ENCODE measurements at places on chromosomes 16 and 17.

DNA sequence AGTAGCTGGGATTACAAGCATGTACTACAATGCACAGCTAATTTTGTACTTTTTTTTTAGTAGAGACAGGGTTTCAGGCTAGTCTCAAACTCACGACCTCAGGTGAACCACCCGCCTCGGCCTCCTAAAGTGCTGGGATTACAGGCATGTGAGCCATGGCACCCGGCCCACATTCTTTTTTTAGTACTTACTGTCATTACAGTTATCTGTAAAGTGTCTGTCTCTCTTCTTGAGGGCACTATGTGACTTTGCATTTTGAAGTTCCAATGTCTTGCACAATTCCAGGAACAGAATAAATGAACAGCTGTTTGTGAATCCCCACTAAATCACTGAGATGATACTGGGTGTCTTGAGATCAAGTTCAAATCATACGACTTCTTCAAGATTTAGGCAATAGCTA, 1540.3 kb downstream of the CDH11 start:
- DNase-seq: no peak

GRCh38 chr17:45783593-45784292, 377 bp upstream of the CRHR1 start:
- DNase-seq: no peak

- DNase-seq: no peak
These were observed 13.4 kb upstream of the CRHR1 start for GRCh38 chr17:45770632-45771270.

DNA sequence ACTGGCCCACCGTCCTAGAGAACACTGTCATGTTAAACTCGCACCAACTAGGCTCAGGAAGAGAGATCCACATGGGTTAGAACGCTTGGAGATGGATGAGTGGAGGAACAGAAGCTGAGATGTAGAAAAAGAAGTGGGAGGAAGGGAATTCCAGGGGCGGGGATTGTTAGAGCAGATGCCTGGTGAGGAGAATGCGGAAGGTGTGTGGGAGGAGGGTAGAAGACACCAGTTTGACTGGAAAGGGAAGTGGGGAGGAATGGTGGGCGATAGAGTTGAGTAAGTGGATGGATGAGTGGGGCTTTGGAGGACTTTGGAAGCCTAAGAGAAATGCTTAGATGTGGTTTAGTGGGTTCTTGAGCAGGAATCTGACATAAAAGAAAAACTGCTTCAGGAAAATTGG, 37.4 kb downstream of the DHX38 start:
- no peak for DNase-seq

- DNase-seq: no peak
These were observed 243.9 kb upstream of the RBFOX1 start for GRCh38 chr16:7088711-7089110.

- no peak for DNase-seq
These were observed 16.7 kb downstream of the RFFL start for GRCh38 chr17:35046740-35047283.

DNA sequence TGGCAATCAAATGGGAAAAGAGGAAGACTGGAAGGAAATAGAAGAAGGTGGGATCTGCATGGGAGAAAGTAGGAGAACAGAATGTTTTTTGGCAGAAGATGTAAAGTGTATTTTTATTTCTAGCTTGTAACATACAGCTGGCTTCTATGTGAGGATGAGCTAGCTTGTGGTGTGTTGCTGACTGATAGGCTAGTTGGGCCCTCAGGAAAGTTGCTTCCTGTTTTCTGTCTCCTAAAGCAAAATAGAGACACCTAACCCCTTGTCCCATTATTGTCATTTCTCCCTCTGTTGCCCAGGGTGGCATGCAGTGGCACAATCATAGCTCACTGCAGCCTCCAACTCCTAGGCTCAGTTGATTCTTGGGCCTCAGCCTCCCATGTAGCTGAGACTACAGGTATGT, 15.9 kb downstream of the TNRC6A start:
- no peak for DNase-seq

GRCh38 chr17:73363442-73364154, 51.8 kb upstream of the CDC42EP4 start:
- no peak for DNase-seq

DNA sequence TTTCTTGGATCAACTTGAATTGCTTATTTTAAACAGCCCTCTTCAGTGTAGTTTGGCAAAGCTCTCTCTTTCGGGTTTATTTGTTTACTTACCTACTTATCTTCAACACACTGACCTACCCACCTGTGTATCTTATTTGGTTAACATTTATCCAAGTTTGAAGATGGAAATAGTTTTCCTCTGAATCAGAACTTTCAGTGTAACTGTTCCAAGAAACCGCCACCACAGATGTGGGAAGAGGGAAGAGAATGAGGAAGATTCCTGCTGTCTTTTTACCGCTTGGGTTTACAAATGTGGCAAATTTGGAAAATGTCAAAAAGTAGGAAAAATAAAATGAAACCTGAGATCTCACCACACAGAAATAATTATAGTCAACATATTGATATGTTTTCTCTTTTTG, 115.8 kb downstream of the MSI2 start:
- no peak for DNase-seq

- no peak for DNase-seq
These were observed 9.0 kb downstream of the MAP2K6 start for GRCh38 chr17:69423450-69423849.

- peak; percentile 9 for DNase-seq
These were observed 107.6 kb downstream of the SPECC1 start for GRCh38 chr17:20116683-20117309.

- no peak for DNase-seq
These were observed 14.9 kb upstream of the TBX21 start for GRCh38 chr17:47717979-47718621.

- no peak for DNase-seq
These were observed 7.5 kb downstream of the TIMP2 start for GRCh38 chr17:78917451-78918275.

DNA sequence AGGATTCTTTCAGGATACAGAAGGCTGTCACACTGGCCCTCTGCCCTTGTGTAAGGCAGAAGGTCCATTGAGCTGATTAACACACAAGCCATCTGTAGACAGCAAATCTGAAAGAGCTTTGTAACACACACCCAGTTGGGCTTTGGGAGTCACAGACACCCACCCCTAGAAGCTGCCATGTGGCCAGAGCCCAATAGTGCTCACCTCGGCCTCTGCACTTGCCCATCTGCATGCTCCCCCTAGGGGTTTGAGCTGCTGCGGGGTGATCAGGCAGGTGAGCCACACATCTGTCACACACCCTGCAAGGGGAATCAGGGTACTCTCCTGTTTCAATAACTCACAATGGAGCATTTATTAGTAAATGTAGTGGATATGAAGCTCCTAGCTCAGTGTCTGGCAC, 138.3 kb downstream of the CHD9NB start:
- no peak for DNase-seq

- no peak for DNase-seq
These were observed 10.3 kb downstream of the UBE2O start for GRCh38 chr17:76442341-76443338.

GRCh38 chr17:63571632-63572310, 21.5 kb downstream of the DCAF7 start:
- DNase-seq: no peak

- no peak for DNase-seq
These were observed 66.8 kb downstream of the RTN4RL1 start for GRCh38 chr17:1958134-1958881.

DNA sequence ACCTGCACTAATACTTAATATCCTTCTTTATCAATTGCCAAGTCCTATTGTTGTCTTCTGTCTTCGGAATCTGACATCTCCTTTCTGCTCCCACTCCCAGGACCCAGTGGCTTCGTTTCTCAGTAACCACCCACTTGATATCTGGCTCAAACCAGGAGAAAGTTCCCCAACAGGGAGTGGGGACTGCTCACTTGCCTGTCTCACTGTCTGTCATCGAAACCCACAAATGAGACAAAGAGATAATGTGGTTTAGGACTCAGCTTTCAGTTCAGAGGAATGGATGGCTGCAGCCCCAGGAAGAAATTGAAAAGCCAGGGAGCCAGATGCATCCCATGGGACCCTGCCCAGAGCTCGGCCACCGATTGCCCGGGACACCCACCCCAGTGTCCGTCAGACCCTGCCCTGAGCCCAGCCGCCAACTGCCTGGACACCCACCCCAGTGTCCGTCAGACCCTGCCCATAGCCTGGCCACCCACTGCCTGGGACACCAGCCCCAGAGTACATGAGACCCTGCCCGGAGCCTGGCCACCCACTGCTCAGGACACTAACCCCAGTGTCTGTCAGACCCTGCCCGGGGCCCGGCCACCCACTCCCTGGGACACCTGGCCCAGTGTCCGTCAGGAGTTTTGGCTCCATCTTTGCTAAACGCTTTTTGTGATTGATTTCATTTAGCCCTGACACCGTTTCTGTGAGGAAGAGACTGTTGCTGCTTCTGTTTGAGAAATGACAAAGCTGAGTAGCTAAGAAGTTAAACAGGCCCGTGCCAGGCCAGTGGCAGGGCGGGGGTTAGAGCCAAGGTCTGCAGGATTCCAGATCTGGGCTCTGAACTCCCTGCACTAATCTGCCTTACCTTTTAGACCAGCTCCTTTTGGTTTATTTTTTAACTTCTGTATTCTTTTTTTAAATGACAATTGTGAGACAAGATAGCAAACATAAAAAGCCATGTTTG, 251.4 kb downstream of the PHKB start:
- DNase-seq: no peak

GRCh38 chr17:28199115-28199514, 119.9 kb upstream of the TMEM97 start:
- DNase-seq: no peak

DNA sequence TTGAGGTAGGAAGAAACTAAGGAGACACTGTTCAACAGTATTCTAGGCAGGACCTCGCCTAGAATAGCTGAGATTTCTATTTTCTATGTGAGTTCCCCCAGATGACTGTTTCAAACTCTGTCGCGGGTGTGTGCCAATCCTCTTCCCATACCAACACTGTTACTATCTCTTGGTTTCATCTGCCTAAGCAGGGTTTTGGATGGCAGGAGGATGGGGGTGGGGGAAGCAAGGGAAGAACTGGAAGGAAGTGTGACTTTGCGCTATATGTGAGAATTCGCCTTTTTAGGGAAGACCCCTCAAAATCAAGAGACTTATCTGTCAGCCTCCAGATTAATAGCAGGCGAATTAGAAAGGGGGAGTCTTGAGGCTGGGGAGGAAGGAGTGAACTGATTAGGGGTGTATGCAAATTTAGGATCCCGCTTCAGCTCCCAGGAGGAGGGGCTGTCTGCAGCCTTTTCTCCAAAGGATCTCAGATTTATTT, 521 bp upstream of the G6PC3 start:
- DNase-seq: no peak

GRCh38 chr16:82061861-82062525, 26.9 kb downstream of the HSD17B2 start:
- DNase-seq: no peak

DNA sequence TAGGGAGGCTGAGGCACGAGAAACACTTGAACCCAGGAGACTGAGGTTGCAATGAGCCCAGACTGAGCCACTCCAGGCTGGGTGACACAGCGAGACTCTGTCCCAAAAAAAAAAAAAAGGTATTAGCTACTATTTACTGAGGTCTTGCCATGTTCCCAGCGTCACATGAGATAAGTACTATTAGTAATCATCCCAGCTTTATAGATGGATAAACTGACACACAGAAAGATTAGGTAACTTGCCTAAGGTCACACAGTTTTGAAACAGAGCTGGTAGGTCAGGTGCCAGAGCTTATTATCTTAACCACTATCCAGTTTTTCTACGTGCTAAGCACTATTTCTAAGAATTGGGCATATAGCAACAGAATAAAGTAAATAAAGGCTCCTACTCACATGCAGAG, 51.6 kb downstream of the TEX14 start:
- no peak for DNase-seq

- DNase-seq: no peak
These were observed 1.7 kb upstream of the SLC47A1 start for GRCh38 chr17:19531780-19532501.

DNA sequence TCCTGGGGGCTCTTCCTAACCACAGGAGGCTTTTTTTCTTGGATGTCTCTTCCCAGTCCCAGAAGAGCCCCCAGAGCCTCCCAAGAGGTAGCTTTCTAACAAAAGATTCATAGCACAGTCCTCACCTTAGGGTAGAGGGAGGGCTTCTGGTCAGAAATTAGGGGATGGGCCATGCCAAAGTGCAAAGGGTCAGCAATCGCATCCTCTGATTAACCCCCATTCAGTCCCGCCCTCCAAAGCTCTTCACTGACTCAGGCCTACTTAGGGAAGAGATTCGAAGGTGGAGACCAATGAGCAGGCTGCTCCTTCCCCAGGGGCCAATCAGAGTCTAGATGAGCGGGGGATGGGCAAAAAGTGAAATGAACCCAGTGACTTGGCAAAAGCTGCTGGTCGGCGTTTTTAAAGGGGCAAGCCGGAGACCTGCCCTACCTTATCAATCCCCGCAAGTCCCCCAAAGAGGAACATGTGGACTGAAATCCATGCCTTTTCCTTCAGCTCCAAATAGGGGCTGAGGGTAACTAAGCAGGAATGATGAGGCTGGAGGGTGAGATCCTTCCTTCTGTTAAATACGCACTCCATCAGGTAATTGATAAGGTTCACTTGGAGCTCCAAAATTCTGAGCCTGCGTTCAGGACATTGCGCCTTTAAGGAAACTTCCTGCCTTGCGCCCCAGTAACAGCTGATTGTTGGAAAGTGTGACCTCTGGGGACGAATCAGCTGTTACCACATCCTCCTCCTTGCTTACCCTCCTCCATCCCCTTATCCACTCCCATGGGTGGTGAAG, 6.9 kb upstream of the TLCD2 start:
- DNase-seq: peak; percentile 67

- no peak for DNase-seq
These were observed 30.7 kb downstream of the CDRT4 start for GRCh38 chr17:15436473-15437302.

DNA sequence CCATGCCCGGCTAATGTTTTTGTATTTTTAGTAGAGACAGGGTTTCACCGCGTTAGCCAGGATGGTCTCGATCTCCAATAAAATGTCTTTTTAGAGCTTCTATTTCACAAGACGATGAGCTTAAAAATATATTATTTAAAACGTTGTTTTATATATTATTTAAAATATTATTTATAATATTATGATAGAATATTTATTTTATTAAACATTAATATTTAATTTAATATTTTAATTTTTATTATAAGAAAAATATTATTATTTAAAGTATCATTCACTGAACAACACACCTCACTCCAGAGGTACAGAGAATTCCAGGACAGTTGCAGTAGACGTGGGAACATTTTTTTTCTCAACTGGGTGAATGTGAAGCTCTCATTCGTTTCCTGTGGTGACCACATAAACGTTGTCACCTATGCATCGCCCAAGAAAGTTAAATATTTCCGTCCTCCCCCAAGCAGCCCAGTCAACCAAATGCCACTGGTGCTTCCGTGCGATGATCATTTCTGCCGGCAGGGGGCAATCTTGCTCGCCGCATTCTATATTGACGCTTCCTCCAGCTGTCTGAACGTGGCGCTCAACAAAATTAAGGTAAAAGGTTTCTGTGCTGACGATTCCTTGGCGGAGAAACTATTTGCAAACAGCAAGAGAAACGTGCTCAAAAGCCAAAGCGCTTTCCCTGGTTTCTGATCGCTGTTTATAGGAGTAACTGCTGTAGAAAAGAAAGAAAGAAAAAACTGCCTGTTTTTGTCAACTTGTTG, 41.7 kb upstream of the PRSS54 start:
- peak; percentile 76 for DNase-seq

GRCh38 chr17:3389791-3390190, 3.7 kb upstream of the OR3A2 start:
- DNase-seq: no peak

GRCh38 chr17:34816848-34817247, 144.4 kb downstream of the CCT6B start:
- no peak for DNase-seq

- no peak for DNase-seq
These were observed 38.0 kb upstream of the FOXF1 start for GRCh38 chr16:86472366-86472765.

GRCh38 chr17:79976451-79976850, 59.2 kb downstream of the TBC1D16 start:
- no peak for DNase-seq

All from activated CD4-positive, CD25-positive, alpha-beta regulatory T cell (primary cell).